MV-4-11 (cell line): ENCODE measurements at places on chromosomes 7 and 10.
A peak's percentile ranks its signal among the peaks of the same experiment; 100 is the strongest.

- peak; percentile 41 for DNase-seq
Observed at GRCh38 chr10:22370320-22370719, 25.0 kb downstream of the SPAG6 start.

GRCh38 chr7:36440880-36441279 is 51.2 kb downstream of the ANLN start:
- peak; percentile 6 for DNase-seq

DNA sequence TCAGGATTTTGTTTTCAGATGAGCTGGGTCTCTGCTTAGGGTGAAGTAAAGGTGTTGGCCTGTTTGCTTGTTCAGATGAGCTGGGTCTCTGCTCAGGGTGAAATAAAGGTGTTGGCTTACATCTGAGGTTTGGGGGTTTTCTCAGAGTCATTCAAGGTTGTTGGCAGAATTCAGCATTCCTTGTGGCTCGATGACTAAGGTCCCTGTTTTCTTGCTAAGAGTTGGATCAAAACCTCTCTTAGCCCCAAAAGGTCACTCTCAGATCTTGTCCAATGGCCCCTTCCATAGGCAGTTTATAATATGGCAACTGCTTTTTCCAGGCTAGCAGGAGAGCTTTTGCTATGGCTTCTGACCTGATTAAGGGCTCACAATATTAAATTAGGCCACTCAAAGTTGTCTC is 106.6 kb downstream of the ADAM22 start:
- no peak for DNase-seq

DNA sequence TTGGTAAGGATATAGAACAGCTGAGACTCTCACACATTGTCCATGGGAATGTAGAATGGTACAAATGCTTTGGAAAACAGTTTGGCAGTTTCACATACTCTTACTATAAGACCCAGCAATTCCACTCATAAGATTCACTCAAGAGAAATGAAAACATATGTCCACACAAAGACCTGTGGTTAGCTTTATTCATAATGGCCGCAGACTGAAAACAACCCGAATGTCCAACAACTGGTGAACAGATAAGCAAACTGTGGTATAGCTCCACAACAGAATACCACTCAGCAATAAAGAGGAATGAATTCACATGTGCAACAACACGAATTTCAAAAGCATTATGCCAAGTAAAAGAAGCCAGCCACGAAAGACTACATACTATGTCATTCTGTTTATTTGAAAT is 33.5 kb upstream of the CUL1 start:
- DNase-seq: no peak

DNA sequence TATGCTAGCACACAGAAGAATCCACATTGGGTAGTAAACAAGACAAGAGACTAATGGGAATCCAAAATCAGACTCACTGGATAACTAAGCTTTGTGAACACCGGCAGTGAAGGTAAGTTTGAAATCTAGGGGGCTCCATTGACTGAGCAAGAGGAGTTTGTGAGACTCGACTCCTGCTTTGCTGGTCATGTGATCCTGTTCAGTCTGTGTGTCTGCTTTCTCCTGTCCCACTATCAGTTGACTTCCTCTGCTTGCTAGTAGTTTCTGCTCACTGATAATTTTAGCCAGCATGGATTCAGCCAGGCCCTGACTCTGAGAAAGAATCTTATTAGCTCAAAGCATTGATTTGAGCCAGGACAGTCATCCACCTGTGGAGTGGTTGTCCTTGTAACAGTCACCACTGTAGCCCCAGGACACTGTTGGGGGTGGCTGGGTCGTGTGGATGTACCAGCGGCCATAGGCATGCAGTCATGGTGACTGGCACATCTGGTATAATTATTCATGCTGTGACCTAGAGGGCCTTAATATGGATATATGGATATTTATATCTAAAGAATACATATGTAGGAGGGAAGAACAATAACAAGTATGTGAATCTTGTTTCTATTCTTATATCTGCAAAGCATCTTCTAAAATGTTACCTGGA is 44.4 kb downstream of the DNAH11 start:
- no peak for DNase-seq

DNA sequence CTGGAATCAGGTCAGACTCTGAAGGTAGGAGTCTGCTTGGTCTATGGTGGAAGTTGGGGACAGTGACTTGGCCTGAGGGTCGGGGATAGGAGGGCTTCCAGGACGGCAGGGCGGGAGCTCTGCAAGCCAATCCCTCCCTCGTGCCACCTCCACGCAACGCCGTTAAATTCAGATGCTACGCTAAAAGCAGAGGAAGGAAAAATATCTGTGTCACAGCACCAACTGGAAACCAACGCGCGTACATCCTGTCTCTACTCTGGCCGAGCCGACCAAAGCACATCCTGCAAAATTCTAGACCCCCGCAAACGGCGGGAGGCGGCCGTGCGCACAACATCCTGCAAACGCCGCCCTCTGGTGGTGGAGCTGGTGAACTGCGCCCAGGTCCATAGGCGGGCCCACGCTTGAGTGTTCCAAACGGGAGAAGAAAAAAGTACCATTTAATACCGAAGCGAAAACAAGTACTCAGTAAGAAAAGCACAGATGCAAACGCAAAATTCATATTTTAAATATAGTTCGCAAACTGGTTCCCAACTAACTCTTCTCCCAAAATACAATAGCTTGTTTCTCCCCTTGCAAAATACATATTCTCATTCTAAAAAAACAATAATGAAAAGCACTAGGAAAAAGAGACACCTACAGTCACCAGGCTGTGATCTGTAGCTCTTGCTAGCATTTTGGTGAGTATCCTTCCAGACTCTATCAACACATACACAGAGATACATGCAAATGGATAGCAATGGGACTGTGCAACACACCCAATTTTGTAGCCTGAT is 45.7 kb upstream of the HSPA12A start:
- peak; percentile 23 for DNase-seq

DNA sequence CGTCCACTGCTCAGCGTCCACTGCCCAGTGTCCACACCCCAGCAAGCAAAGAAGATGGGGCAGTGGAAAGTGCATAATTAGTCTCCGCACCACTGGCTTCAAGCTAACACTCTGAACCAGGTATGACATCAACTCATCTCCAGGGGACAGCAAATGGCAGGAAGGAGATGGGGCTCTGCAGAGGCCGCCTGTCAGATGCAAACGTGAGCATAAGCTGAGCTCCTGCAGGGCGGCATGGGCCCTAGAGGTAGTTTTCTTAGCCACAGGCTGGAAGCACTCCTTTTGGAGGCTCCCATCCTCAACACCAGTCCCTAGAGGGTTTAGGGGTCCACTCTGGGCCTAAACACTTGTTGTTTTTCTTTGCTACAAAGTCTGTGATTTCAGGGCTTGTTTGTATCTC is 335.8 kb upstream of the MKI67 start:
- no peak for DNase-seq

GRCh38 chr10:70302292-70302691 is 18.5 kb upstream of the NPFFR1 start:
- DNase-seq: peak; percentile 99

- DNase-seq: peak; percentile 16
Observed at GRCh38 chr10:92914478-92915325, 66.4 kb downstream of the EXOC6 start.

GRCh38 chr10:7388602-7389001 is 22.2 kb downstream of the SFMBT2 start:
- DNase-seq: no peak

DNA sequence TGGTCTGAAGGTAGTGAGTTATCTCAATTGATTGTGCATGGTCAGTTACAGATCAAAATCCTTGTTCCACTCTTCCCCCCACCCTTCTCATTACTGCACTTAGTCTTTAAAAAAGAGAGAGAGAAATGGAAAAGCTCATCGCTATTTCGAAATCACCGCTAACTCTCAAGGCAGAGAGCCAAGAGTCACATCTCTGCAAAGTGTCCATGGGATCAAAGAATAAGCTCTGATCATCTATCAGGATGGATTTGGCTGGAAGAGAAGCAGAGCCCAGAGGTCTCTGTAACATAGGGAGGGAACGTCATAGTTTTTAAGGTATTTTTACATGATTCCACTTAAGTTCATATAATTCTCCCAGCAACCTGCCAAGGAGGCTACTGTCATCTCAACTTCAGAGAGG is 30.0 kb upstream of the MYH16 start:
- peak; percentile 1 for DNase-seq

DNA sequence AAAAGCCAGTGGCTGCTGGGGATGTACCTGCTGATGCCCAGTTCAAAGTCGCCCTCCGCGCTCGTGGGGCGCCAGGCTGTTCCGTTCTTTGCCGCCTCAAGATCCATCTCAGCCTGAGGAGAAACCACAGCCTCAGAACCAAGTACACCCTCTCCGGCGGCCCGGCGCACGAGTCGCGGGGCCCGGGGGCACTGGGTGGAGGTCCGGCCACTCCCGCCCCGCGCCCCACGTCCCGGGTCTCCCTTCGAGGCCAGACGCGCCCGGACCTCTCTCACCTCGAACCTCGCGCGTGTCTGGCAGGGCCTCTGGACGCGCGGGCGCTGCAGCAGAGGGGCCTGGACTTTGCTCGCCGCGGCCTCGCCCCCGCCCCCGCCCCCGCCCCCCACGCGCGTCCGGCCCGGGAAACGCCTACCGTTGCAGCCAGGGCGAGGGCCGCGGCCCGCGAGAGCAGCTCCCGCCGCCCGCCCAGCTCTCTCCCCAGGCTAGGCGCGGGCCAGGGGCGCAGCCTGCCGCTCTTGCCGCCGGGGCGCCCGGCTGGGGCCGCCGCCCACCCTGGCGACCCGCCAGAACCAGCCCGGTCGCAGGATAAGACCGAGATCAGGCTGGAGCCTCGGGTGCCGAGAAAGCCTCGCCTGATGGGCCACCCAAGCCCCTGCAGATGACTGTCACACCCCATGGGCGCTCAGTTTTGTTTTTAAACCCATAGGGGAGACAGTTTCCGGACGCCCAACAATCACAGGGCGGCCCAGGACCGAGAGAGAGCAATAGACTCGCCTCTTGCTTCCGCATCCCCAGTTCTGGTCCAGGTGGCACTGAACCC is at the start of gene ABCB4:
Gene ABCB4, minus strand, starts transcription at position 322 of the 820 bp plus-strand sequence. Its CDS starts 215 bp downstream, at position 107.
- DNase-seq: no peak

DNA sequence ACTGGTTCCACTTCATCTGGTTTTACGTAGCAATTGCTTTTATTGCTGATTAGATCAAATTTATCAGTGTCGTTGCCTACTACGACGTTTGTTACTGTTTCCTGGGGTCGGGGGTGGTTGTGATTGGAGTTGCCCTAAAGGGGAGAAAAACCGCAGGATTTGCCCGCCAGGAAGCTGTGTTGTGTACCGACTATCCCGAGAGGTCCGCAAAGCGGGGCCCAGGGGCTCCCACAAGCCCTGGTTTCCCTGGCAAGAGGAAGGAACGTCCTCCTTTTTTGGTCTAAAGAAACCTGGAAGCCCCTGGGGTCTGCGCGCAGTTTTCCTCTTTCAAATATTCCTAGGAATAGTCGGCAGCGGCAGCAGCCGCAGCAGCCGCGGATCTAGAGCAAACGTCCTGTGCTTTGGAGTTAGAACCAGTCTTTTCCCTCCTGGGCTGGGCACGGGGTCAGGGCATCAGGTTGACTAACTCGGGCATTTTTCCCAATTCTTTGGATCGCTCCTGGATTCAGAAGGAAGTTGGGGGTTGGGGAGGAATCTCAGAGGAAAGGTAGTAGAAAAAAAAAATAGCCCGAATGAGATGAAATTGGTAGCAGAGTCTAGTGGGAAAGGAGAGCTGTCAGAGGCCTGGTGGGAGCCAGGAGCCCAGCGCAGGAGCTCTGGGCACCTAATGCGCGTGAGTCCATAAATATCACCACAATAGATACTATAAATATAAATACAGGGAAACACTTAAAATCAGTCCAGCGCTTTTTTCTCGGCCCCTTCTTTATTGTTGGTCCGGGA is 4.6 kb downstream of the VAX1 start:
- DNase-seq: no peak

GRCh38 chr7:52689912-52690311 is 345.5 kb upstream of the POM121L12 start:
- DNase-seq: no peak

DNA sequence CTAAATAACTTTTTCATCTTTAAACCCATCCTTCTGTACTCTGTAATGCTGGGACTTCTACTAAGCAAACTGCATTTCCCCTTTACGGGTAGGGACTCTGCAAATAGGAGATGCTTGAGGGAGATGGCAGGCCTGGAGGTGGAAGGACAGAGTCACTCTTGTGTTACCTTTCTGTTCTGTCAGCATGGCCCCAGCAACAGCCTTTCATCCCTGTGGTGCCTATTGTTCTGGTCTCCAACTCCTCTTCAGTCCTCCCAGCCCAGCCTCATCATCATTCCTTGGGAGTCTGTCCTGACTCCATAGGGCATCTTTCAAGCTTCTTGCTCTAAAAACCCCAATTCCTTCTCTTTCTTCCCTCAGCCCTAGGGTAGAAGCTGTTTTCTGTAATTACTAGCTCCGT is 230.0 kb downstream of the SNX13 start:
- no peak for DNase-seq

DNA sequence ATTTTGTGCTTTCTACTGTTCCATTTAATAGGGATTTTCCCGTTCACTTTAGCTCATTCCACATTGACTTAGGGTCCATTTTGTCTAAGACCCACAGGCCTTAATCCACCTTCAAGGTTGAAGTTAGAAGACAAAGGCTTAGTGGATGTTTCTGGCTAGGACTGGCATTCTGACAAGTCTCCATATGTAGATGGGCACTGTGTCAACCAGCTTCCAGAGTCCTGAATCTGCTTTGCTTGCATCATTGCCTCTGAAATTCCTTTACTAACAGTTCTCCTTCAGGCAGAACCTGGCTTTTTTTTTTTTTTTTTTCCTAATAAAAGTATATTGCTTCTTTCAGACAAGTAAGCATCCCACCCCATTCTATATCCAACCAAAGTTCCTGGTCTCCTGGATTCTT is 69.6 kb upstream of the PDCD4 start:
- no peak for DNase-seq

- peak; percentile 61 for DNase-seq
Observed at GRCh38 chr7:151755131-151755801, 121.6 kb downstream of the PRKAG2 start.

- DNase-seq: peak; percentile 32
Observed at GRCh38 chr10:49827297-49827696, 65.2 kb upstream of the OGDHL start.

GRCh38 chr10:35226507-35226906 is 99.9 kb downstream of the CREM start:
- no peak for DNase-seq

GRCh38 chr10:103789771-103790201 is 65.6 kb downstream of the SH3PXD2A start:
- no peak for DNase-seq

DNA sequence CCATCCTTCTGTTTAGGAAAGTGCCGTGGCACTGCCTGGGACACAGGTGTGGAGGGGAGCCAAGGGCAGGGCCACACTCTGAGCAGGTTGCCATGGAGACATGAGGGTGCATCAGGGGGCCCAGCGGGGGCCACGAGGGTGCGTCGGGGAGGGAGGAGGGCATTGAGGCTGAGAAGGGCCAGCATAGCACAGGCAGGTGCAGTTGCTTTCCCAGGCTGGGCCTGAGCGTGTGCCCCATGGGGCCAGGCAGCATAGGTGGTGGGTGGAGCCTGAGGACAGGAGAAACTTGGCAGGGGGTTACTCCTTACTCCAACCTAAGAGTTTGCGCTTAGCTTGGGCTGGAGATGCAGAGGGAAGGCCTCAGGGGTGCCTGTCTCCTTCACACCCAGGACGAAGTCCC is 15.2 kb downstream of the YKT6 start:
- no peak for DNase-seq

GRCh38 chr7:112571852-112572607 is 91.2 kb downstream of the LSMEM1 start:
- DNase-seq: no peak
